ENCODE measurements at places on chromosomes 5 and 9. TPM values are rescaled to one million over a fixed set of nuclear protein-coding genes. Genes with fewer than 3 reads are reported as not detected.
A peak's percentile ranks its signal among the peaks of the same experiment; 100 is the strongest.

- no peak for DNase-seq
Measured at GRCh38 chr5:72499090-72499489, 8.1 kb downstream of the ZNF366 start.

- DNase-seq: no peak
Measured at GRCh38 chr9:89010526-89011111, 19.4 kb downstream of the S1PR3 start.

DNA sequence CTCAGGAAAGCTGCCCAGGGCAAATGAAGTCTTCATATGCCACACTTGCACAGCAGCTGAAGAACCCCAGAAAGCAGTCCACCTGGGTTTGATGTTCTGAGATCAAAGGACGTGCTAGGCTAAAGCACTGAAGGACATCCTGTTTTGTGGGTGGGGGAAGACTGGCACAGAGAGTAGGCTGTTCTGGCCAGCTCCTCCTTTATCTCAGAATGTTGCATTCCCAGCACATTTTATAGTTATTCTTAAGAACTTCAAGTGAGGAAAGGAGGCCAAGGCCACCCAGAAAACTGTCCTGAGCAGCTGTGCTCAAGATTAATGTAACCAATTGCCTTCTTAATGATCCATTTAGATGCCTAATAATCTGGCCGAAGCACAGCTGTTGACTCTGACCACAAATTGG lies 10.9 kb downstream of the SHOC1 start:
- DNase-seq: no peak

DNA sequence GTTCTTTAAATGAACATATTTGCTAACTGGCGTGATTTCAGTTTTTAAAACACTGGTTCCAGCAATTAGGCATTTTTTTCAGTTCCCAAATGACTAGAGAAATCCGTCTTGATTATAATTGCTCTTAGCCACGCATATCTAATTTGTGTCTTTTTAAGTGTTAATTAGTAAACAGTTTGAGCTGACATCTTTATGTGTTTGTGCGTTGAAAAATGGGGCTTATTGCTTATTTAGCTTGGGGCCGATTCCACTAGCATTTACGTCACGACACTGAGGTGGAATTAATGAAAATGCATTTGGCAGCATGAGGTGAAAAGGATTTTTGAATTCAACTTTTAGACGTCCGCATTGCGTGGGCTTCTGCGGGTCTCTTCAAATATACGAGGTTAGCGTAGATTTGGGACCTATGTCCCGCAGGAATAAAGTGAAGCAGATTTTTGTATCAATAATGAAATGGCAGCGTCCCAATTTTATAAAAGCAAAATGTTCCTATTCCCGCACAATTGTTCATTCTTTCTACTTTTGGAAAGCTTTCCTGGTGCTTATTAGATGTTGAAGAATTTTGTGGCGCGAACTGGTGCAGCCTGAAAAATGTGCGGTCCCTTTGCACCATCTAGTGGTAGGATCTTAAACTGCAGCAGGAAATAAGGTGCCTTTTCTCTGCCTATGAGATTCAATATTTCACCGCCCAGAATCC lies 122.7 kb upstream of the LMX1B start:
- DNase-seq: peak; percentile 53

DNA sequence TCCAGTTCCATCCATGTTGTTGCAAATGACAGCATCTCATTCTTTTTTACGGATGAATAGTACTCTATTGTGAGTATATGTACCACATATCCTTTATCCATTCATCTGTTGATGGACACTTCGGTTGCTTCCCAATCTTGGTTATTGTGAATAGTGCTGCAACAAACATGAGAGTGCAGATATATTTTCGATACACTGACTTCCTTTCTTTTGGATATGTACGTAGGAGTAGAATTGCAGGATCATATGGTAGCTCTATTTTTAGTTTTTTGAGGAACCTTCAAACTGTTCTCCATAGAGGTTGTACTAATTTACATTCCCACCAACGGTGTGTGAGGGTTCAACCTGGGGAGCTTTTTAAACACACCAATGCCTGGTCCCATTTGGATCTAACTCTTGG lies 22.3 kb downstream of the GALNT12 start:
- no peak for DNase-seq

GRCh38 chr5:65061974-65062353 lies 293.2 kb downstream of the CWC27 start:
- DNase-seq: no peak

GRCh38 chr9:69603656-69604055 lies 68.5 kb downstream of the APBA1 start:
- no peak for DNase-seq

DNA sequence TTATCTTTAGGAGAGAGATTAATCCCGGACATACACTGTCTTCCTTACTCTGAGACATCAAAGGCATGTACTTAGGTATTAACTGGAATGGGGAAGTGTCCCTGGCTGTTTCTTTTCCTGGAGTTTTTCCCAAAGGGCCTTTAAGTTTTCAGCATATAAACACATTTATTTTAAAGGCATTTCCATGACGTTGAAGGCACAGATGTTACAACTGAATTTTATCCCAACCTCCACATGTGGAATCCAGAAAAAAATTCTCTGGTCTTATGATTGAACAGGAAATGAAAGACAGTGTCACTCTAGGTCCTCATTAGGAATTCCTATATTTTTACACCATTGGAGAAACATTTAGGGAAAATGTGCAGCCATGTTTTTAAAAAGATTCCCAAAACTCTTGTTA lies 41.6 kb upstream of the SHOC1 start:
- no peak for DNase-seq

DNA sequence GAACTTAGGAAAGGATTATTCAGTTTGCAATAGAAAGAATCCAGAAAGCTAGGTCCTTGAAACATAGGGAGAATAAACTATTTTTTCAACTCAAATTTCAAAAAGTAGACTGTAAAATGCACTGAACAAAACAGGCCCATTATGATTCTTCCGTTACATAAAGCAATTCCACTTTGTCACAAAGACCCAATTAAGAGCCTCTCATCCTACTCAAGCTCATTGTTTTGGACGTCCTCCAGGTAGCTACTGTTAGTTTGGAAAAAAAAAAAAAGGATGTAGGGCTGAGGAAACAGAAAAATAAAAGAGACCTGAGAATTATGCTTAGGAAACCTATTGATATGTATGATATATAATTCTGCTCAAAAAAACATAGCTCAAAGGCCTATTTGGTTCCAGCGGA lies 74.0 kb downstream of the DIRAS2 start:
- DNase-seq: no peak

DNA sequence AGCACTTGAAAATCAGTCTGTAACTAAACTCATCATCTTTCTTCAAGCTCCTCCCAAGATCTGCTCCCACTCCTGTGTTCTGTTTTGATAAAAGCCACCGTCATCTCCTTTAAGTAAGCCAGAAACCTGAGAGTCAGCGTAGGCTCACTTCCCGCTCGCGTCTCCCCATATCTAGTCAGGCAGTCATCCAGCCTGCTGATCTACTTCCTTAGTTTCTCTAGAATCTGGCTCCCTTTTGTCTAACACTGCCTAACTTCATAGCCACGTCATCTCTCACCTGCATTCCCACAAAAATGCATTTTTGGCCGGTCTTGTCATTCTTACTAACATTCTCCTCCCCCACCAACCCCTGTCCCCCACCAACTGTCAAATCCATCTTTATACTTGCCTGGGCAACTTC lies 3.0 kb upstream of the TJP2 start:
- DNase-seq: no peak

DNA sequence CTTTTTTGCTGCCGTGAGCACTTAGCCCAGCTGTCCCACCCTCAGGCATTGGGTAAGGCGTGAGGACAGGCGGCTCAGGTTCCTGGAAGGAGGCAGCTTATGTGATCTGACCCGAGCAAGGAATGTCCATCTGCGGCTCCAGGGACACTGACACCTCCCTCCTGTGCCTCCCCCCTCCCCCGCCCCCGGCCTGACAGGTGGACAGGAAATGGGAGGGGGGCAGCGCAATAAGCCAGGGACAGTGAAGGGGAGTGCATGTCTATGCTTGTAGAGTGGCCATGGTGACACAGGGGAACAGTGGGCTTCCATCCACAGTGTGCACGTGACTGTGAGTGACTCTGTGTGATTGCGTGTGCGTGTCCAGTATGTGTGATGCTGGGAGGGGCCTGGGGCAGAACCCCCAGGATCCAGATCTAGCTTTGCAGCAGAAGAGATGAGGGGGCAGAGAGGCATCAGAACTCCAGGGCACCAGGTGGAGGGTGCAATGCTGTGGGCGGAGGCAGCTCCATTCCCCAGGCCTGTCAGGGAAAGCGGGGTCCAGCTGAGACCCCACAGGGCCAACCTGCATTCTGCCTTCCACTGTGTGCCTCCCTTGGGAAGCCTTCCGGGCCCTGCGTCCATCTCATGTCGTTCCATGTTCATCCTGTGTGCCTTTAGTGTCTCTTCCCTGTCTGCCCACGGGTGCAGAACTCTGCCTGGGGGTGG lies 30.5 kb downstream of the CNTFR start:
- DNase-seq: no peak

- peak; percentile 96 for DNase-seq
Measured at GRCh38 chr9:135992486-135993408, 31.6 kb upstream of the UBAC1 start.

DNA sequence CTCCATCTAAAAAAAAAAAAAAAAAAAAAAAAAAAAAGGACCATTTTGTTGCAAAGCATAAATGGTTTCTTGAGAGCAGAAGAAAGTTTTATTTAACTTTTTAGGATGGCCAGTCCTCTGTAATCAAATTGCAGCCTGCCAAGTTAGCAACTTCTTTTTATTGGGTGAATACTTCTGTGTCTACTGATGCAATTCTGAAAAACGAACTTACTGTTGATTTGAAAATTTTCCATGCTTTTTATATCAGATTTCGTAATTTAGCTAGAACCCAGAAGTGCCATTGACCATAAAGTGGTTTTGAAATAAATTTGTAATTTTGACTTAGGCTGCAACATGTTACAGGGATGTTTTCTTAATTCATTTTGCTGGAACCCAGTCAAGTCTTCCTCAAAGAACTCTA lies 269.1 kb upstream of the ACTBL2 start:
- DNase-seq: no peak

- no peak for DNase-seq
Measured at GRCh38 chr5:5882706-5883105, 460.2 kb downstream of the ICE1 start.

DNA sequence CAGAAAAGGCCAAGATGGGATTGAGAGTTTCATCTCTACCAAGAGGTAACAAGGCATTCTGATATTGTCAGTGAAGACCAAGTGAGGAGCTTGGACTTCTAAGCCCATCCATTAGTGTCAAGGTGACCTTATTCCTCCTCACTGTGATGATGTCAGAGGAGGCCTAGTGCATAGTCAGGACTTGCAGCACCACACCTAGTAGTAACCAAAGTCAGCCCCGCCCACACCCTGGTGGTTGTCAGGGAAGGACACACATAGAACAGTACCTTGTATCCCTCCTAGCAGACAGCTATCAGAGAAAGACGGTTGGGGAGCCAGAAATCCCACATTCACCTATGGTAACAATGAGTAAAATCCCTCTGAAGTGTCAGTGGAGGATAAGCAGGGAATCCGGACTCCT lies 111.7 kb downstream of the AP3B1 start:
- DNase-seq: no peak

GRCh38 chr9:103990311-103990710 lies 103.8 kb upstream of the SMC2 start:
- DNase-seq: no peak

The HNRNPK gene
- total RNA-seq: 360 TPM

The ZDHHC11B gene
- total RNA-seq: 9.1 TPM

The SEMA6A gene
- 18.6 TPM for total RNA-seq

The SLC25A2 gene
- 0.46 TPM for total RNA-seq

The IFNW1 gene
- total RNA-seq: not detected

The PCDHGB5 gene
- 8.1 TPM for total RNA-seq

The N4BP3 gene
- total RNA-seq: 1.8 TPM
